ENCODE measurements at places on chromosomes 6 and 20. TPM values are rescaled to one million over a fixed set of nuclear protein-coding genes. Genes with fewer than 3 reads are reported as not detected.
A peak's percentile ranks its signal among the peaks of the same experiment; 100 is the strongest.

GRCh38 chr20:58086763-58087561, 141.5 kb downstream of the ANKRD60 start:
- peak; percentile 5 for DNase-seq
- H3K4me3 ChIP-seq: no peak overlapping the region
- H3K36me3 ChIP-seq: no peaks in the 10 kb centered on the region
- peaks cover 18% of the 10 kb centered on the region for H3K27me3 ChIP-seq
- H3K27ac ChIP-seq: no peak overlapping the region
- no peaks in the 10 kb centered on the region for H3K4me1 ChIP-seq

DNA sequence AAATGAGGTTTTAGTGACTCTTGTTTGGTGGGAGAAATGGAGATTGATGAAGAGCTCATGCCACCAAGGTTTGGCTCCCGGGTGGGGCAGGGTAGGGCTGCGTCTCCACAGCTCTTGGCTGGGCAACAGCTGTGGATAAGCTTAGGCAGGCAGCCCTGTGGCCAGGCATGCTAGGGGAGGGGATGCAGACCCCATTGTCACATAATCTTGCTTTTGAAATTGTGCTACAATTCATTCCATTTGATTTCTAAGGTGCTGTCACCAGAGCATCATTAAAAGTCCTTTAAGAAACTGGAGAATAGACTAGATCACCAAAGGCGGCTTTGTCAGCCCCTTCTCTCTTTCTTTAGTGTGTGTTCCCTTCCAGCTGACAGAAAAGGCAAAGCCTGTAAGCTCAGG, 574.2 kb upstream of the JAG1 start:
- H3K4me3 ChIP-seq: no peak overlapping the region
- H3K36me3 ChIP-seq: no peaks in the 10 kb centered on the region
- no peaks in the 10 kb centered on the region for H3K4me1 ChIP-seq
- no peak overlapping the region for H3K27ac ChIP-seq

GRCh38 chr6:134714679-134715078, 235.2 kb downstream of the ALDH8A1 start:
- H3K4me1 ChIP-seq: no peaks in the 10 kb centered on the region
- no peaks in the 10 kb centered on the region for H3K36me3 ChIP-seq
- H3K27ac ChIP-seq: no peak overlapping the region
- H3K4me3 ChIP-seq: no peak overlapping the region

GRCh38 chr6:162157167-162157870, 570.2 kb downstream of the PRKN start:
- H3K4me1 ChIP-seq: no peaks in the 10 kb centered on the region
- no peak overlapping the region for H3K27ac ChIP-seq
- no peak for DNase-seq
- H3K36me3 ChIP-seq: no peaks in the 10 kb centered on the region
- no peaks in the 10 kb centered on the region for H3K27me3 ChIP-seq

DNA sequence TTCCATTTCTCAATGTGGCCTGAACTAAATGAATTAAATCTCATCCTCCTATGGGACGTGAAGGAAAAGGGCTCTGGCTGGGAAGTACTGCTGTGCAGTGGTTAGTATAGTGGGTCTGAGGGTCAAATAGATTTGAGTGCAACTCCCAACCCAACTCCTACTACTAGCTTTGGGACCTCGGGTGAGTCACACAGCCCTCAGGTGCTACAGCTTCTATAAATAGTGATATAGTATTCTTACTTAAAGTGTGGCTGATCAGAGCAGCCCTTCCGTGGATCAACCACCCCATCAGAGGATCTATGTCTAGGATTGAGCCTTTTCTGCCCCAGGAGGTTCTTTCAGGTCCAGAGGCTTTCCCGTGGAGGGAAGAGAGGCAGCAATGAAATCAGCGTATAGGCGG, 904 bp upstream of the UST start:
- no peak for DNase-seq
- H3K4me3 ChIP-seq: peak overlapping the region; percentile 98
- peak overlapping the region; percentile 83 for H3K27ac ChIP-seq
- peaks cover 32% of the 10 kb centered on the region for H3K4me1 ChIP-seq
- H3K27me3 ChIP-seq: peaks cover 63% of the 10 kb centered on the region

- H3K36me3 ChIP-seq: no peaks in the 10 kb centered on the region
- H3K4me3 ChIP-seq: no peak overlapping the region
- H3K27me3 ChIP-seq: no peaks in the 10 kb centered on the region
- H3K27ac ChIP-seq: no peak overlapping the region
- no peak for DNase-seq
Observed at GRCh38 chr6:131644921-131645320, 7.8 kb downstream of the ENPP3 start.

GRCh38 chr20:53750827-53751619, 157.4 kb upstream of the ZNF217 start:
- peak overlapping the region; percentile 84 for H3K4me3 ChIP-seq
- H3K27ac ChIP-seq: peak overlapping the region; percentile 99
- H3K36me3 ChIP-seq: no peaks in the 10 kb centered on the region
- no peaks in the 10 kb centered on the region for H3K27me3 ChIP-seq
- peak; percentile 45 for DNase-seq

DNA sequence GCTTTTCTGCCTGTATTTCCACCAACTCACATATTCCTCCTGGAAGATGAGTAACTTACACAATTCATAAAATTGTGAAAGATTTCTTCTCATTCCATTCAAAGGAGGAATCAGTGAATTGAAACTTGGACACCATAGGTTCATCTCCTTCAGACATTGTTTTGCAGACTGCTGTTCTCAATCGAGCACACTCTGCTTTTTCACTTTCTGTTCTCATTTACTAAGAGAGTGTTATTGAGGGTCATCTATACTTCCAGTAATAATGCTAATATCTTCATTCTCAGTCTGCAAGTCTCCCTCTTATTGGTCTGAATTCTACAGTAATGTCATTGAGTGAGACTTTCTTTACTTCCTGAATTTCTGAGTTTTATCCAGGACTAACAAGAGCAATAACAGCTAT, 67.5 kb upstream of the FUT9 start:
- H3K36me3 ChIP-seq: no peaks in the 10 kb centered on the region
- no peaks in the 10 kb centered on the region for H3K4me1 ChIP-seq
- H3K27me3 ChIP-seq: no peaks in the 10 kb centered on the region
- no peak for DNase-seq

DNA sequence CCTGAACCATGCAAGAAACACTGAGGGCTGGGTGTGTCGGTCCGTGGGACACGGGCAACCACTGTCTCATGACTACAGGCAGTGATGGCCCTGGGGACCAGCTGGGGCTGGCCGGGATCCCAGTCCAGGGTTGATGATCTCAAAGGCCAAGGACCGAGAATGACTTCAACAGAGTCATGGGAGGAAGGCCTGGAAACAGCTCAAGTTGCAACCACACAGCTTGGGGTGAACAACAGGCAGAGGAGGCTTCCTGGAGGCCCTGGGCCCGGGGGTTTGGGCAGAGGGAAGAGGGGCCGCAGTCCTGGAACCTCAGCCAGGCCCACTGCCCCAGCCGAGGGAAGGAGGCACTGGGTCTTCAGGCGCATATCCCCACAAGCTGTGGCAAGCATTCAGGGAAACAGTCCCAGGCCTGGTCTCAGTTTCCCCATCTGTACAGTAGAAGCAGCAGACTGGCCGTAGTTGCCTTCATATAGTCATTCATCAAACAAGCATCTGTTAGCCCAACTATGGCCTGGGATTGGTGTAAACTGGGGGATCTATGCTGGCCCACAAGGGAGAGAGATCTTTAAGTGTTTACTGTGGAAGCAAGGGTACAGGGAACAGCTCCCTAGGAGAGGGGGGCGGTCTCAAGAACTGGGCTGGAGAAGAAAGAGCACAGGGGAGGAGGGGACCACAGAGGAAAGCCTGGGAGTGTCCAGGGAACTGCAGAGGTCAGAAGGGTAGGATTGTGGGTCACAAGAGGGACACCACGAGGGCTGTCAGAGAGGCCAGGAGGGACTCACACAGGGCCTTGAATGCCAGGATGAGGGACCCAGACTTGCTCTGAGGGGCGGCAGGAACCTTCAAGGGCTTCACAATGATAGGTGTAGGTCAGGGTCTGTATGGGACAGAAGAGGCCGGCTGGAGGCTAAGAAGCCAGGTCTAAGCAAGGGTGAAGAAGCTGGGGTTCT, 2.1 kb downstream of the MYL9 start:
- no peak overlapping the region for H3K27ac ChIP-seq
- DNase-seq: no peak
- no peaks in the 10 kb centered on the region for H3K36me3 ChIP-seq
- H3K4me3 ChIP-seq: no peak overlapping the region
- H3K27me3 ChIP-seq: no peaks in the 10 kb centered on the region

GRCh38 chr6:131682442-131682841, 18.8 kb downstream of the OR2A4 start:
- no peak overlapping the region for H3K27ac ChIP-seq
- peaks cover 27% of the 10 kb centered on the region for H3K4me1 ChIP-seq
- no peak overlapping the region for H3K4me3 ChIP-seq
- DNase-seq: no peak
- no peaks in the 10 kb centered on the region for H3K36me3 ChIP-seq
- H3K27me3 ChIP-seq: no peaks in the 10 kb centered on the region

DNA sequence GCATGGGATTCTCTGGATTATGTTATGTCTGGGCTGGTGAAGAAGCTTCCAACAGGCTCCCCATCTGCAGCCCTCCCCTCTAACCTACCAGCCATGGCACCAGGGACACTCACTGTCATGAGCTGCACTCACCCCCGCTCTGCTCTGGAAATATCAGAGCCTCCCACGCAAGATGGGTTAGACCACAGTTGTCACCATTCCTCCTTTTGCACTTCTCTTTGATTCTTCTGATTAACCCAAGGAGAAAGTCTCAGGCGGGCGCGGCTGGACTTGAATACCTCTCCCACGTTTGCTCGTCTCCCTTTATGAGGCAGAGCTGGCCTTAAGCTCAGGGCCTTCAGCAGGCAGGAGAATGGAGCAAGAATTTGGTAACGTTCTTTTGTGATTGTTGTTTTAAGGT, 128.1 kb downstream of the CEBPB start:
- peaks cover 48% of the 10 kb centered on the region for H3K27me3 ChIP-seq
- DNase-seq: no peak
- H3K36me3 ChIP-seq: no peaks in the 10 kb centered on the region
- no peak overlapping the region for H3K27ac ChIP-seq
- peaks cover 33% of the 10 kb centered on the region for H3K4me1 ChIP-seq

- H3K4me3 ChIP-seq: no peak overlapping the region
- H3K36me3 ChIP-seq: no peaks in the 10 kb centered on the region
- no peak for DNase-seq
- no peak overlapping the region for H3K27ac ChIP-seq
- no peaks in the 10 kb centered on the region for H3K27me3 ChIP-seq
Observed at GRCh38 chr20:33061658-33062028, 7.9 kb downstream of the BPIFB3 start.

DNA sequence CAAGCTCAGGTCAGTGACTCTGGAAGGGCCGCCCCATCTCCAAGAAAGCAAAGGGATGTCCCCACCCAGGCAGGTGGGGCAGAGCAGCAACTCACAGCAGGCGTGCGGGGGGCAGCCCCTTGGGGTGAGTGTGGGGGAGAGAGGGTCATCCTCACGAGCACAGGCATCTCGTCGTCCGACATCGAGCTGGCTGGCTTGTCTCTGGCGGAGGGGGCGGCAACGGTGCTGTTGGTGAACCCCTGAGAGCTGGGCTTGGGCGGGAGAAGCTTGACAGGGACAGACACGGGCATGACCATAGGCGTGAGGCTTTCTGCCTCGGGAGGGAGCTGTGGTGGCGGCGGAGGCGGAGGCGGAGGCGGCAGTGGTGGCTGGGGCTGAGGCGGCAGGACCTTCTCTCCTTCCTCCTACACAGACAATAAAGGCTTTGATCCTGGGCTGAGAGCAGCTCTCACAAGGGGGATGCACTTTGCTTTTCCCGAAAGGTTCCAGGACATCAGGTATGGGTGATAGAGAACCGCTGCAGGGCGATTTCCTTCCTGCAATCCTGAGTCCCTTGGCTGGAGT, 45.6 kb upstream of the MRPS10 start:
- no peak overlapping the region for H3K27ac ChIP-seq
- H3K4me3 ChIP-seq: no peak overlapping the region
- peaks cover 13% of the 10 kb centered on the region for H3K4me1 ChIP-seq

GRCh38 chr20:1471242-1471641, 4.6 kb upstream of the NSFL1C start:
- H3K27ac ChIP-seq: no peak overlapping the region
- DNase-seq: no peak

- H3K4me3 ChIP-seq: no peak overlapping the region
- H3K27ac ChIP-seq: no peak overlapping the region
- no peaks in the 10 kb centered on the region for H3K4me1 ChIP-seq
- no peaks in the 10 kb centered on the region for H3K36me3 ChIP-seq
- H3K27me3 ChIP-seq: peaks cover 8% of the 10 kb centered on the region
Observed at GRCh38 chr6:14921170-14921569, 324.7 kb upstream of the JARID2 start.

GRCh38 chr6:90375681-90376439, 79.2 kb upstream of the BACH2 start:
- no peaks in the 10 kb centered on the region for H3K36me3 ChIP-seq
- no peaks in the 10 kb centered on the region for H3K27me3 ChIP-seq
- H3K27ac ChIP-seq: no peak overlapping the region
- peaks cover 3% of the 10 kb centered on the region for H3K4me1 ChIP-seq
- no peak for DNase-seq

GRCh38 chr6:71028236-71028876, 71.5 kb upstream of the B3GAT2 start:
- no peak for DNase-seq
- no peak overlapping the region for H3K27ac ChIP-seq
- no peaks in the 10 kb centered on the region for H3K36me3 ChIP-seq
- no peak overlapping the region for H3K4me3 ChIP-seq
- no peaks in the 10 kb centered on the region for H3K4me1 ChIP-seq
- peaks cover 9% of the 10 kb centered on the region for H3K27me3 ChIP-seq

DNA sequence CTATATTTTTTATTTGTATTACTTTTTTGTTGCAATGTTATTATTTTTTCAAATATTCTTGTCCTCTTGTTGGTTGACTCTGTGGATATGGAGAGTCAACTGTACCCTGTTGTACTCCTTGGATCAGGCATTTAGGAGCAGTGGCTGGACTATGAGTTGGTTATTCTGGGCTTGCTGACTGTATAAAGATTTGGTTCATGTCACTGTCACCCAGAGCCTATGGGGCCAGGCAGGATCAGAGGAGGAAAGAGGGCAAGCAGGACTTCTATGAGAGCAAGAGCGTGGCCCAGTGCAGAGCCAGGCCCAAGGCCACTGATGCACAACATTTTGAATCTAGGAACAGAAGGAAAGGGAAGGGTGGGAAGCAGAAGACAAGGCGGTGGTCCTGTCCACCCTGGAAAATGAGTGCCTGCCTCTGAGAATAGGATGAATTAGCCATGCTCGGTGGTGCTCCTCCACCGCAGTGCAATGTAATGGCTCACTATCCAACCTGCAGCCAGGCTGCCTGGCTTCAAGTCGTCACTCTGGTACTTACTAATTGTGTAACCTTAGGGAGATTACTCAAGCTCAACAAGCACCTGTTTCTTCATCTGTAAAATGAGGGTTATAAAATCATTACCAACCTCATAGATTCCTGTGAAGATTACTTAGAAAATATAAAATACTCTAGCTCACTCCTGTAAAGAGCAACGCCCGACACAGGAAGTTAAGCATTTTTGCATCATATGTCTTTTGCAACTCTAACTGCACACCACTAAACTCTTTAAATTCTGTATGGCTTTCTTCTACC, 192.1 kb downstream of the KCNQ5 start:
- DNase-seq: no peak
- H3K4me1 ChIP-seq: peaks cover 6% of the 10 kb centered on the region
- no peaks in the 10 kb centered on the region for H3K27me3 ChIP-seq

The TMEM74B gene
- 1.5 TPM for total RNA-seq

The PPP1R3G gene
- total RNA-seq: not detected

The PRSS16 gene
- 5.3 TPM for total RNA-seq

The HLA-DPA1 gene
- total RNA-seq: 25.8 TPM

The HLA-DQA2 gene
- total RNA-seq: 1.2 TPM

The C20orf144 gene
- total RNA-seq: 0.23 TPM

The MPIG6B gene
- total RNA-seq: not detected

Data from activated T-cell treated with anti-CD3 and anti-CD28 coated beads, Interleukin-2, amount 50 U/mL, for 72 hours (primary cell).